Left lung (tissue), 14 donors: ENCODE measurements at places on chromosomes 5 and 9.

DNA sequence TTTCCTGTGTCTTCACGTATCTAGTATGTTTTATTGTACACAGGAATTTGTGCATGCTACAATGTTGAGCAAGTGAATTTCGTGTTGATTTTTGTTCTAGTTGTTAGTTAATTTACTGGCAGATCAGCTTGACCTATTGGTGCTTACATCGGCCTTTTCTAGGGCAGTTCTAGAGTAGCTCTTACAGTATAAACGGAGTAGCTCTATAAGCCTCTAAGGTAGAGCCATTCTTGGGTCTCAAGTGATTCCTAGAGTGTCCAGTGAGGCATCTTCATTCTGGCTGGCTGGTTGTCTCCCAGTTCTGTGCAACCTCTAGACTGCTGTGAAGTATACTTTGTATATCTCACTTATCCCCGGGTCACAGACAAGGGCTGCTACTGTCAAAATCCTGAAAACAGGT lies 364.6 kb downstream of the CDH10 start:
- no peak for DNase-seq

DNA sequence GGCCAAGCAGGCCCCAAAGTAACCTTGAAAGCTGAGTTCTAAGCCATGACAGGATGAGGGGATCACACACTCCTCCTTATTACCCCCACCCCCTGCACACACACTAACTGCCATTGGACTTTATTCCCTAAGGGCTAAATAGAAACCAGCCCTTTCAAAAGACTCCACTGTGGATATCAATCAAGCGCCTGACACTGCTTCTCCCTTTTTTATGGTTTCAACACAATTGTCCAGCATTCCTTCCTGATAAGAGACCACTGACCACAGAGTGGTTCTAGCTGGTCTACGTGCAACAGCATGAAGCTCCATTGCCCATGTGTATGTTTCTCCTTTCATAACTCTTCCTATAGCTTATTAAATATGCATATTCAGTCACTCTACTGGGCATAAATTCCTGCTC lies 34.7 kb downstream of the PAEP start:
- no peak for DNase-seq

GRCh38 chr5:43078956-43079355 lies 38.8 kb upstream of the ANXA2R start:
- DNase-seq: no peak

DNA sequence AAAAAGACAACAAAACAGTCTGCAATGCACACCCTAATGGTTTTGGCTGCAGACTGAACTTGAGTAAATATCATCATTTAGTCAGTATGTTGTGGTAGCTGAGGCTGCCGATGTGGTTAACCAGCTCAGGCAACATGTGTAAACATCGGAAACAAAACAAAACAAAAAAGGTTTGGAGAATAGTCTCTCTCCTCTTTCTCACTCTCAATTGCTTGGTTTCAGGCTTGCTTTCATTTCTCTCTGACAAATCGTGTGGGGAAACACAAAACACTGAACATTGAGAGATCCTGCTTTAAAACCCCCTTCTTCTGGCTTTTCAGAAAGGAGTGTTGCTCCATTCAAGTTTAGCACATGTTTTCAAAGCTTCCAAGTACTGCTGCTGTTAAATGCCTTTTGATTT lies 453.3 kb downstream of the BNC2 start:
- DNase-seq: peak; percentile 46

- no peak for DNase-seq
Observed at GRCh38 chr9:116030517-116030916, 123.1 kb upstream of the PAPPA start.
